Colonic mucosa (tissue), 4 donors: ENCODE measurements at places on chromosomes 12 and 14. TPM values are rescaled to one million over a fixed set of nuclear protein-coding genes. Genes with fewer than 3 reads are reported as not detected.

DNA sequence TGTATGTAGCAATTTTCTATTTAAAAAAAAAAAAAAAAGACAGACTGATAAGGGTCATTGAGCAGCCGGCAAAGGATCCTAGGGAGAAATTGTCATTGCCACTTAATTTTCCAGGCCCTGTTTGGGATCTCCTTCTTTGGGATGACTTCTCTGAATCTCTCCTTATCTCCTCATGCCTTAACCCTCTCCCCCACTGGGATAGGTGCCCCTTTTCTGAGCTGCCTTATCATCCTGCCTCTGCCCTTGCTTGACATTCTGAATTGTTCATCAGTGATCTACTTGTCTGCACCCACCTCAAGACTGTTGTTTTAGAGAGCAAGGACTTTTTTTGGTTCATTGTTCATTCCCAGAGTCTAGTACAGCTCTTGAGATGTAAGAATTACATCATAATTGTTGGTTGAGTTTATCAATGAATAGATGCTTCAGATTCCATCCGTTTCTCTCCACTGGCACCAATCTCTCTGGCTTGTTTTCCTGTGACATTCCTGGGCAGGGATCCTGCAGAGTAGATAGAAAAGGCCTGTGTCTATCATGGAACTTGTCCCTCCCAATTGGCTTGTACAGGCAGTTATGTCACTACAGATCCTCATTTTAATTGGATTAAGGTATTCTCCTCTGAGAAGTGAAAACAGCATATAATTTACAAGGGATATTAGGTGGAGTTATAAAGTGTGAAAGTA lies 42.6 kb downstream of the SOCS2 start:
- DNase-seq, result no peak

KLRB1 gene
- 1.7 TPM for total RNA-seq

SLC10A1 gene
- total RNA-seq, result not detected

C12orf60 gene
- 0.42 TPM for total RNA-seq

GRCh38 chr12:72465940-72466630 lies 193.9 kb downstream of the TRHDE start:
- no peak for DNase-seq

DNA sequence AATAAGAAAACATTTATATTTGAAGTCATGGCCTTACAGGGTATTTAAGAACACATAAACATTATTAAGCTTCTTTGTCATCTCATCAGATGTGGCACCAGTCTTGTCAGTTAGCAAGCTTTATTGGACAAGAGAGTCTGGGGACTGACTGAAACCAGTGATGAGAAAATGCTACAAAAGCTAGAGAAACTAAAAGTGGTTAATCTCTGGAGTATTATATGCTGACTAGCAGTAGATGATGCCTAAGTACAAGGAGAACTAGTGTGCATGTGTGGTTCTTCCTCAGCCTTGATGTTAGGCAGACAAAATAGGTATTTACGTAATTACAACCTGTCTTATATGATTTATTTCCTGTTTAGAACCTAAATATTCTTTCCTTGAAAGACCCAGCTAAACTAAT lies 176.5 kb downstream of the CPNE8 start:
- no peak for DNase-seq

DNA sequence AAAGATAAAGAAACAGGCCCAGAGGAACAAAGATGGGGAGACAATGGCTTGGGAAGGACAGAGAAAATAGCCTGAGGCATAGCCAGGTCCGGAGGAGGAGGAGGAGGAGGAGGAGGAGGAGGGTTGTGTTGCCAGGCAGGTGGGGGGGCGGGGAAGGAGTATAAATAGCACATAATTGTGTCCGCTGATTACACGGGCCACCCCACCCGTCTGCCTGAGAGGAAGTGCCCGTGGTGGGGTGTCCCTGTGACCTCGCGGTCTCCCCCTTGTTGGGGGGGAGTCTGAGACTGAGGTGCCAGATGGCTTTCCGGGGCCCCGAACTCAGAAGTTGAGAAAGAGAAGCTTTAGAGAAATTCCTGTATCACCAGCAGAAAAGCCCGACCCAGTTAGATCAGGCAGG lies 1.9 kb upstream of the SP7 start:
- no peak for DNase-seq

GRCh38 chr12:27434673-27435565 lies 11.6 kb upstream of the SMCO2 start:
- DNase-seq, result no peak

DNA sequence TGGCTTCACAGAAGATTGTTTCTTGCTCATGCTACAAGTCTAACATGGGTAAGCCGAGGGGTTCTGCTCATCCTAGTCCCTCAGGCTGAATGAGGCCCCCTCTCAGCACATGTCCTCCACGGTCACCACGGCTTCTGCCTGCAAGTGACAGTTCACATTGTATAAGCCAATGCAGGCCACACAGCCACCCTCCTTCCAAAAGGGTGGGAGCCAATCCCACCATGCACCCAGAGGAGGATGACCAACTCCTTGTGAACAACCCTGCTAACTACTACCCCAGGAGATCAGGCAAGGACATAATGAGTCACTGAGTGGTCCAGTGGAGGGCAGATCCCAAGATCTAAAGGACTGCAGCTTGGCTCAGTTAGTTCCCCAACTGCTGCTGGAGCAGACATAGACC lies 6.1 kb downstream of the SPRING1 start:
- no peak for DNase-seq

HOXC12 gene
- total RNA-seq, result not detected

DAO gene
- total RNA-seq, result 2.4 TPM

TMEM119 gene
- total RNA-seq, result 8.8 TPM

- no peak for DNase-seq
Observed at GRCh38 chr14:104938436-104938835, 13.8 kb downstream of the PLD4 start.

GAS2L3 gene
- 23.5 TPM for total RNA-seq

DNA sequence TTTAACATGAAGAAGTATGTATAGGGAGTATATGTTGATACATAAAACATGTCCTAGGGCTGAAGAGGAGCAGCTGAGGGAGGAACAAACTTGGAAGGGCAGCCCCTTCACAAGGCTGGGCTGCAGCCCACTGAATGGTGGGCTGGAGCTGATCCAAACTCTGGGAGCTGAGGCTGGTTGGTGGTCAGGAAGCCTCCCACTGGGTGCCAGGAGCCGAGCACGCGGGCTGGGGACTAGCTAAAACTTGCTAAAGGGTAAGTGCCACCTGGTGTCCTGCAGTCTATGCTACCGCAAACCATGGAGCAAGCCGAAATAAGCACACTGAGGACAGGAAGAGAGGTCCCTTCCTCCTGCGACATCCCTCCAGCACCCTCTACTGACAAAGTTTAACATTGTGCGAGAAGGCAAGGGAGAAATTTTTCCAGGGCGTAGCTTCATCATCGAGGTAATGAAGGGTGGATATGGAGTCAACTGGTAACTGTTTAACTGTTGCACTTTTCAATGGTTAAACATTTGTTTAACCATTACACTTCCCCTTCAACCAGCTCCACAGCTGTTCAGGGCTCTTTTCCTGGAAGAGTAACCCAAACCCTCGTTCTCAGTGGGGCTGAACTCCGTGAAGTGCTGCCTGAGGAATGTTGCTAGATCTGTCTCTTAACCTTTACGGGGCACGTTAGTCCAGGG lies 42.2 kb downstream of the EGLN3 start:
- peak; percentile 79 for DNase-seq

DNA sequence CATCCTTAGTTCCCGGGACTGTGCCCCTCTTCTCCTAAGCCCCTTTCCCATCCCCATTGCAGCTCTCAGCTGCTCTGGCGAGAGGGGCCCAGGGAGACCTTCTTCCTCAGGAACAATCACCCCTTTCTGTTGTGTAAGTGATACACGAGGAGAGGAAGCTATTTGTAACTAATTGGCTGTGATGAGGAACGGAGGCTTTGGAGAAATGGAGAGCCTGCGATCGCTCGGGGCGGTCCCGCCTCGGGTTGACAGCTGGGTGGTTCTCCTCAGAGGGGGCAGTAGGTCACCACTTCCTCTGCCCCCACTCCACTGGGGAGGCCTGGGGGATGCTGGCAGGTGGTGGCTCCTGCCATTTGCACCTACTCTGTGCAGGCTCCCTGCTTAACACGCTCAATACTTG lies 6.6 kb upstream of the PGF start:
- DNase-seq, result no peak

CCDC177 gene
- total RNA-seq, result not detected

- DNase-seq, result no peak
Observed at GRCh38 chr12:82461836-82462235, 103.5 kb downstream of the METTL25 start.

GRCh38 chr12:52359621-52360061 lies 7.6 kb downstream of the KRT85 start:
- DNase-seq, result no peak

SPSB2 gene
- total RNA-seq, result 19.8 TPM

- DNase-seq, result no peak
Observed at GRCh38 chr12:68803948-68804656, 3.9 kb upstream of the MDM2 start.

WNT1 gene
- total RNA-seq, result not detected

GRCh38 chr14:38255673-38256532 lies at the start of gene CLEC14A:
Gene CLEC14A, minus strand, starts transcription at chr14:38256093. Its CDS starts 71 bp downstream, at chr14:38256022.
- DNase-seq, result peak; percentile 18

SDR9C7 gene
- total RNA-seq, result not detected

GRCh38 chr14:102320033-102320660 lies 601 bp downstream of the ZNF839 start:
- DNase-seq, result peak; percentile 48

TMEM132C gene
- 0.42 TPM for total RNA-seq

DNA sequence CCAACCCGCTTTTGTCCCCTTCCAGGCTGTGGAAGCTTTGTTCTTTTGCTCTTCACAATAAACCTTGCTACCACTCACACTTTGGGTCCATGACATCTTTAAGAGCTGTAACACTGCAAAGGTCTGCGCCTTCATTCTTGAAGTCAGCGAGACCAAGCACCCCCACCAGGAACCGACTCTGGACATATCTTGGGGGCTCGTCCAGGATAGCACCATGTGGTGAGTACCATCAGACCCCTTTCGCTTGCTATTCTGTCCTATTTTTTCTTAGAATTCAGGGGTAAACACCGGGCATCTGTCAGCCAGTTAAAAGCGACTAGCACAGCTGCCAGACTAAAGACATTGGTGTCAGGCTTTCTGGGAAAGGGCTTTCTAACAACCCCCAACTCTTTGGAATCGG lies 137.6 kb upstream of the PPFIA2 start:
- DNase-seq, result no peak

DNA sequence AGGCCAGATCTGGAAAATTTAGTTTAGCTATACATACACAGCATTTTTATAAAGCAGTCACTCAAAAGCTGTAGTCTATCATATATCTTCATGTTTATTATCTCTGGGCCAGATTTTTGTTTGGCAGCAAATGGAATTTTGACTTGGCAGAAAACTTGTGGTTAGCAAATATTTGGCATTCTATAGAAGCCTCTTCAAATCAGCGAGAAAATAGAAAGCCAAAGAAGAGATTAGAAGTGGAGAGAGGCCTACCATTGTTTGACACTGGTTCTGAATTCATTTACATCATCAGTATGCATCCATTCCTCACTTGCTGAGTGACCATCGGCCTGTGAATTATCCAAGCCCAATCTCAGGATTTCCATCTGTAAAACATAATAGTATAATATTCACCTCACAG lies 1077.6 kb downstream of the GALC start:
- no peak for DNase-seq

- no peak for DNase-seq
Observed at GRCh38 chr12:121330195-121330594, 22.0 kb downstream of the ANAPC5 start.

VDR gene
- total RNA-seq, result 124 TPM
